Stimulated activated CD4-positive, alpha-beta T cell treated with anti-CD3 and anti-CD28 coated beads, Interleukin-4, amount 100 ng/mL, for 4 hours (primary cell): ENCODE measurements at places on chromosomes 6 and 20.

DNA sequence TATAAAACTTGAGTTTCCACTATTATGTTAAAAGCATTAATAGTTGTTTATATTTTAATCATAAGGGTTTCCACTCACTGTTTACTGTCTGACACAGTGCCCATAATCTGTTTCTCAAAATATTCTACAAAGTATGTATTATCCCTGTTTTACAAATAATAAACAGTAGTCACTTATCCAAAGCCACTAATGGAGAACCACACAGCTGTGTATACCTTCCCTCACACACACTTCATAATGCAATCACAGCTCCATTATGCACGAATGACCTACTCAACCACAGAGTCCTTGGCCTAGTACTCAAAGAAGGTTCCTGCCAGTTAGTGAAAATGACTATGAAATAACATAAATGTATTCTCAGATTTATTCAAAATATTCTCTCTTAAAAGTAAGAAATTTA is 103.1 kb downstream of the EPB41L2 start:
- DNase-seq: no peak

DNA sequence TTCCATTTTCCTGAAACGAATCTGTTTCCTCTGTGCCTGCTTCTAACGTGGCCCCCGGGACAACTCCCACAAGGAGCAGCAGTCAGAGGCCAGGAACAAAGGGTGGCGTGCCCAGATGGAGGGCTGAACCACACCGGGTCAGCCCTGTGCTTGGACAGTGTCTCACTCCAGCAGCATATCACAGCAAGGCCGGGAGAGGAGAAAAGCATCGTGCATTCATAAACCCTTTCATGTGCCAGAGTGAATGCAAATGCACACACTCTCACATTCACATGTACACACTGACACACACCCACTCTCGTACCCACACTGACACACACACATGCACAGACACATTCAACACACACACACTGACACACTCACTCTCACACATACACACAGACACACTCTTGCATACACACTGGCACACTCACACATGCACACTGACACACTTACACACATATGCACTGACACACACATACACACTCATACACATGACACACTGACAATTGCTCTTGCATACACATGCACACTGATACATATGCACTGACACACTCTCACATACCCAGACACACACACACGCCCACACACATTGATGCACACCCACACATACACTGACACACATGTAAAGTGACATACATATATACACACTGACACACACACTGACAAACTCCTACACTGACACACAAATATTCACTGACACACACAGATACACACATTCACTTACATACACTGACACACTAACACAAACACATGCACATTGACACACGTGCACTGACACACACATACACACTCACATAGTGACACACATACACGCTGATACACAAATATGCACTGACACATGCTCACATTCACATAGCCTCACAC is 237.0 kb downstream of the LRFN2 start:
- no peak for DNase-seq

DNA sequence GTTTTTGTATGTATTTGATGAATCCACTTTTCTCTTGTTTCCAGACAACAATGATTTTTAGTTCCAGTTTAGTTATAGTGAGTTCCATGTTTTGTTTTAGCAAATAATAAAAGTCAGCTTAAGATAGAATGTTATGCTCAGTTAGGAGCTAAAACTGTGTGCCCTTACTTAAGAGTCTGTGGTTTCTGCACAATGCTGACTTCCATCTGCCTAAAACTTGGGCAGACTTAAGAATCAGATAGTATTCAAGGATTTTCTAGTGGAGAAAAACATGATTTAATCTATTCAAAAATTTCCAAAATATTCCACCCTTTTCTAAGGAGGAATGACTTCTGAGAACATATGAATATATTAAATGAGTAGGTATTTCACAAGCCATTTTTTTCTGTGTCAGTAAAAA is 32.8 kb downstream of the LAMA4 start:
- no peak for DNase-seq

- DNase-seq: no peak
Observed at GRCh38 chr6:25899580-25900408, 25.8 kb upstream of the SLC17A3 start.

DNA sequence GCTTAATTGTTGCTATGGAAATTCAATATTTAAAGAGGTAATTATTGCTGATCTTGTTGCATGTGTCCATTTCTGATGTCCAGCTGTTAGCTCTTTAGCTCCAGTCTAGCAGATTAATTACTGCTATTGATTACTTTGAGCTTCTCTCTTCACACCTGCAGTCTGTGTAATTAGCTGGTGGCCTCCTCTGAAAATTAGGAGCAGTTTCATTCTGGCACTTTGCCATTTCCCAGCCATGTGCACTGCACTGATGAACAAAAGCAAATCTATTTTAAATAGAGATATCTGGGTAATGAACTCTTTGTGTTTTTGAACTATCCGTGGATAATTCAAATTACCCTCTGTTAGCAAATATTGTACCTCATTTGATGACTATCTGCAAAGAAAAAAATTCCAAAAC is 275.9 kb downstream of the RNF144B start:
- no peak for DNase-seq

- DNase-seq: no peak
Observed at GRCh38 chr20:45105317-45105716, 4.4 kb upstream of the KCNS1 start.

DNA sequence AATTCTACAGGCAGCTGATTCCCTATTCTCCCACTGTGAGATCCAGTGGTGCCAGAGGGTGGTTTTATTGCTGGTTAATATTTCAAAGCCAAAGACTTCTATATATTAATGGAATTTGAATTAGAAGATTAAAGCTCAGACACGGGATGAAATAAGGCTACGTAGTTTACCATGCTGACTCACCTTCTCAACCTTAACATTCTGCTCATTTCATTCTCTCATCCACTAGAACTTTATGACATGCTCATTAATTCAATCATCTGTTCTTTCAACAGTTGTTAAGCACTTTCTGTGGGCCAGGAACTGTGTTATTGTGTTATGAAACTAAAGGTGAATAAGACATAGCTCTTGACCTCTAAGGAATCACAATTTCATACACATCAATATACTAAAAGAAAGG is 456.9 kb upstream of the MAP3K7 start:
- DNase-seq: no peak

DNA sequence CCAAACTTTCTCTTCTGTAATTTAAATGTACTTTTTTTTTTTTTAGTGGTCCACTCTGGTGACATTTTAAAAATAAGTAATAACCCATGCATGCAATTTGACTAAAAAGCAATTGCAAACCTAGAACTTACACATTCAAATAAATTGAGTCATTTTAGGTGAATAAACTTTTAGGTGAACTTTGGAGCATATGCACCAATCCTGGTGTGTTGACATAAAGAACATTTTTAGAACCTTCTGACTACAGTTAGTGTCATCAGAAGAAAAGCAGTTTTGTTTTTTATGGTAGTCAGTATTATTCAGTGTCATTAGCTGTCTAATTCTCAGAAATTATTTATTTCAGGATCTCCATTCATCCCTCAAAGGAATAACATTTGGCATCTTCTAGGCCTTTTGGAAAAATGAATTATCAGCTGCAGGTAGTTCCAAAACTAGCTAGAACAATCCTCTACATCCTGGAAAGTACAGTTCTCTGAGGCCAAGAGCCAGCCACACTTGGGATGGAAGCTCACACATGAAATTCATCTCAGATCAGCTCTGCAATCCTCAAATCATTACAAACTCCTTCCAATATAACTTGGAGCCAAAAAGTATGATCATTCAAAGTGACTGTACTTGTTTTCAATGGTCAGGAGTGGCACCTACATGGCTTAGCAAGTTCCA is 38.5 kb upstream of the SIM1 start:
- no peak for DNase-seq

DNA sequence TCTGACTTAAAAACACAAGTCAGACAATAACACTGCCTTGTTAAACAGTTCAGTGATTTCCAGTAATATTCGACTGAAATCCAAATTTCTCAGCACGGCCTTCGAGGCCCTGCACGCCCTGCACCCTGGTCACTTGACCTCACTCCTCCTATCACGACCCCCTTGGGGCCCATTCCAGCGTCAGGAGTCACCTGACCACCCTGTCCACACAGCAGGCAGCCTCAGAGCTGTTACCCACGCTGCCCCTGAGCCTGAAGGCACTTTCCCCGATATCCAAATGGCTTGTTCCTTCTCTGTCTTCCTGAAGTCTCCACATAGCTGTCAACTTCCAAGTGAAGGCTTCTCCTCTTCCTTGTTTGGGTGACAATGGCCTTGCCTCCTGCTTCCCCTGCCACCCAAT is 33.1 kb upstream of the SMOC2 start:
- no peak for DNase-seq

GRCh38 chr6:143195349-143195845 is 134.7 kb downstream of the AIG1 start:
- no peak for DNase-seq

DNA sequence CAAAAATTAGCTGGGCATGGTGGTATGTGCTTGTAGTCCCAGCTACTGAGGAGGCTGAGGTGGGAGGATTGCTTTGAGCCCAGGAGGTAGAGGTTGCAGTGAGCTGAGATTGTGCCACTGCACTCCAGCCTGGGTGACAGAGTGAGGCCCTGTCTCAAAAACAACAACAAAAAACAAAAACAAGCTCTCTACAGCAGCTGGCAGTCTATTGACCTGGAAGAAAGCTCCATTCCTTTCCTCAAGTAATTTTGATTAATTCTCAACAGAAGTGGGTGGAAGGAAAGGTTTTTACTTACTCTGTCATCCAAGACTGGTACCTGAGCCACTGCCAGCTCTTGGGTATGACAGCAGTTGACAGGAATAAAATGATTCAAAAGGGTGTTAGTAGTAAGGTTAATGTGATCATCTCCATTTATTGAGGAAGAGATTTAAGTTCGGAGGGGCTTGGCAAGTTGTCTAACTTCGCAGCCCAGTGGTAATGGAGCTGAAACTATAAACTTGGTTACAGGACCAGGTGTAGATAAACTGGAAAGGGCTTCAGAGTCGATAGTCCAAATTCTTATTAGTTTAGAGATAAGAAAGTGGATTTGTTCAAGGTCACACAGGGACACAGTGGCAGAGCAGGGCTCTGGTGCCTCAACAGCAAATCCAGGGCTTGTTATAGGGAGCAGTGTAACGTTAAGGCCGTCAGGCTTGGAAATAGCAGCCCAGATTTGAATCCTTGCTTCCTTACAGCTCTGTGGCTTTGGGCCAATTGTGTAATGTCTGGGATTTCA is 14.8 kb downstream of the SRSF3 start:
- no peak for DNase-seq

DNA sequence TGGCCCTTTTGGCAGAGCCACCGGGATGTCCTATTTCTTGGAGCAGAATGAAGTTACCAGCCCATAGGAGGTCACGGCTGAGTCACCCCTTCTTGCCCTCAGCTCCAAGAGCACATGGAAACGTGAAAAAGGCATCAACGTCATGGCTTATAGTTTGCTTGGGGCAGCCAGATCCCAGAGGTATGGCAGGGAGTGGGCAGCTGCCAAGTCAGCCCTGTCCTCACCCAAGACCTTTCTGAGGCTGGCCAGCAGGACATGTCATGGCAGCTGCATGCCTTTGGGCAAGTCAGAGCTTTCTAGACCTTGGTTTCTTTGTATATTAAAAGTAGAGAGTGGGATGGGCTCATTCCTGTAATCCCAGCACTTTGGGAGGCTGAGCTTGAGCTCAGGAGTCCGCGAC is 8.2 kb upstream of the MDFI start:
- DNase-seq: no peak

DNA sequence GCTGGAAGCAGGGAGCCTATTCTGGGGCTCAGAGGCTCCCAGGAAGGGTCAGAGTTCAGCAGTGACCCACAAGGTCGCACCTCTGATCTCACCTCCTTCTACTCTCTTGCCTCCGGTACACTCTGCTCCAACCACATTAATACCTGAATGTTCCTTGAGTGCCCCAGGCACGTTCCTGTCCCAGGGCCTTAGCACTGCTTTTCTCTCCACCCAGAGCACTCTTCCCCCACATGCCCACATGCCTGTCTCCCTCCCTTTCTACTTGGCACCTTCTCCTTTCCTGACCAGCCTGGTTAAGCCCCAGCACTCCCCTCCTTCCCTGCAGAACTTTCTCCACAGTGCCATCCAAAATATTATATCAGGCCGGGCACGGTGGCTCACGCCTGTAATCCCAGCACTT is 13.4 kb downstream of the KCNB1 start:
- no peak for DNase-seq

GRCh38 chr20:59992526-59993084 is 34.4 kb downstream of the CDH26 start:
- DNase-seq: no peak

DNA sequence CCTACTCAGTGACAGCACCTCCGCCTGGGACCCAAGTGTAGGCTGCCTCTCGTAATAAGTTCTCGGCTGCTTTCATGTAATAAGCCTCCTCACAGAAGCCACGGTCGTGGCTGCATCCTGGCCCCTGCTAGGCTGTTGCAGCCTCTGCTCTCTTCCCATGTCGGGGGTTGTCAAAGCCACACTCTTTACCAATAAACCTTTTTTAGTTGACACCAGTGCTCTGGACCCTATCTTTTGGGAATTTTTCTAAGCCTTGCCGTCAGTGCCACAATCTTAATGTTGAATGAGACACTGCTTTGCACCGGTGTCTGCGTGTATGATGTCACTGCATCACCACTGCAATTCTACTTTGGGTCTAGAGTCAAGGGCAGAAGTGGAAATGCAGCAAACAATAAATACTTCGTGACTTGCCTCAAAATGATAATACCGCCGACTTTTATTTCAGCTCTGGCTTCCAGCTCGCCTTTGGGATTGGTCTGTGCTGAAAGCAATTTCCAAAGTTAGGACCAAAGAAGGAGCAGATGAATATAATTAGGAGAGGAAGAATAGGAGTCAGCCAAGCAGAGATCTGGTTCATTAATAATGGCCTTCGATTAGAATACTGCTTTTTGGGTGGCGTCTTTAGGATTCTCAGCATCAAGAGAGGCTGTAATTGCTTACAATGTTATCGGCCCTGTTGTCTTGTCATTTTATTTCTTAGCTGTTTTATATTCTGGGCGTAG is 57.6 kb upstream of the CCN6 start:
- no peak for DNase-seq

DNA sequence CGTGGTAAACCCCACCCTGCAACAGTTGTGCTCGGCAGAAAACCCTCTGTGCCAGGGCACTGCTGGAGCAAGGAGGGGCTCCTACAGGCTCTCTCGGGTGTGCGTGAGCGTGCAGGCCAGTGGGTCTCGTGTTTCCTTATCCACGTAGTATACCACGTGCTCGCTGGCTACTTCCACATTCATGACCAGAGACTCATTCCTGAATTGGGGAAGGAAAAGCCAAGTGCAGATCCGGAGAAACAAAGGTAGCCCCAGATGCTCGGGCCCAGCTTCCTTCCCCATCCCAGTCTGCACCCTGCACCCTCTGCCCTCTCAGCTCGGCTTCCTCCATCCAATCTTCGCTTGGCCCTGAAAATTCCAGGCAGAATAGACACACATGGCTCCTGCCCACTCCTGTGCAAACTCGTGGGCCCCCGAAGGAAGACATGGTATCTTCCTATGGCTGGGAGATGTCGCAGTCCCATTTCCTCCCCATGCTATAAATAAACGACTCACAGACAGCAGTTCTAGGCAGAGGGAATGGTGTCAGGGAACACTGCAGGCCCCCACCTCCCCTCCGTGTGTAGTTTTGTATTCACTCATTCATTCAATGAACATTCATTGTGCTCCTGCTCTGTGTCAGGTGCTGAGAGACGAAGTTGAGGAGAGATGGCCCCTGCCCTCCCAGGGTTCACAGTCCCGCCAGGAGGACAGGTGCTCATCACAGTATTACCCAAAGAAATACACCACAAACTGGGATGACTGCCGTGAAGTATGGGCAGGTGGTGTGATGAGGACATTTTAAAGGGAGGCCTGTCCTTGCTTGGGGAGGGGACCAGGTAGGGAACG is 29.6 kb downstream of the NPEPL1 start:
- DNase-seq: no peak
